ENCODE measurements at places on chromosomes 2 and 18. TPM values are rescaled to one million over a fixed set of nuclear protein-coding genes. Genes with fewer than 3 reads are reported as not detected.

Gene LAMA3
- not detected for polyA plus RNA-seq

Gene IL36B
- not detected for polyA plus RNA-seq

Gene EMILIN2
- polyA plus RNA-seq, result 30.5 TPM

DNA sequence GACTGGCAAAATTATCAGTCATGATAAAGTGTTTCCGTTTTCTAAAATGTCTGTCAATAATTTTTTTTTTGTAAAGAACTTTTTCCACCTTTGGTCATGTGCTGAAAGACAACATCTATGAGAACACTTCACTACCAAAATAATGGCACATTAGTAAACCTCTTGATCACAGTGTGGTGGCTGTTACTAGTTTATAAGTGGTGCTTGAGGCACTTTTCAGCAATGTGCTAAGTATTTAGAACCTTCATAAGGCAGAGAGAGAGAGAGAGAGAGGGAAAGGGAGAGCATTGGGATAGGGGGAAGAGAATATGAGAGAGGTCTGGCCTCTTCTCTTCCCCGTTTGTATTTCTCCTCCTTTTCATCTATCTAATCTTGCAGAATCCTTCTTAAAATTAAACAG, 1.1 kb upstream of the NYAP2 start:
- no peaks in the 10 kb centered on the region for H3K27me3 ChIP-seq
- H3K4me1 ChIP-seq, result no peaks in the 10 kb centered on the region
- no peaks in the 10 kb centered on the region for H3K36me3 ChIP-seq

DNA sequence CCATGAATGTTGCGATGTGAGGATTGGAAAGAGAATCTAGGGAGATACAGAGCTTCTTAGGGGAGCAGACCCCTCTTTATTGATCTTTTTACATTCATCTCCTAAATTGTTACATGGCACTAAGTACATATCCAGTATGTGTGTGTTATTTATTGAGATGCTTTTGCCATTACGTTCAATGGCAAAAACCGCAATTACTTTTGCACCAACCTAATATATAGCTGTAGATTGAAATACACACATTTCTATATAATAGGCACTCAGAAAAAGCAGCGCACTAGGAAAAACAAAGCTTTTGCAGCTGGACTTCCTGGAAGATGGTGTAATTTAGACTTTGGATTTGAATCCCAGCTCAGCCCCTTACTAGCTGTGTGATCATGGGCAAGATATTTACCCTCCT, 849.4 kb downstream of the SLC4A3 start:
- no peaks in the 10 kb centered on the region for H3K27me3 ChIP-seq
- no peaks in the 10 kb centered on the region for H3K36me3 ChIP-seq
- DNase-seq, result no peak
- no peak overlapping the region for H3K27ac ChIP-seq

GRCh38 chr2:181680937-181681811, 857 bp upstream of the NEUROD1 start:
- H3K4me3 ChIP-seq, result no peak overlapping the region
- no peak for DNase-seq
- no peaks in the 10 kb centered on the region for H3K36me3 ChIP-seq
- no peak overlapping the region for H3K27ac ChIP-seq
- H3K4me1 ChIP-seq, result peaks cover 31% of the 10 kb centered on the region
